ENCODE measurements at places on chromosomes 5 and 9.

GRCh38 chr9:94056442-94056974 lies 27.8 kb upstream of the PTPDC1 start:
- no peak for DNase-seq

- no peak for DNase-seq
Observed at GRCh38 chr9:89448821-89449220, 49.1 kb downstream of the SEMA4D start.

DNA sequence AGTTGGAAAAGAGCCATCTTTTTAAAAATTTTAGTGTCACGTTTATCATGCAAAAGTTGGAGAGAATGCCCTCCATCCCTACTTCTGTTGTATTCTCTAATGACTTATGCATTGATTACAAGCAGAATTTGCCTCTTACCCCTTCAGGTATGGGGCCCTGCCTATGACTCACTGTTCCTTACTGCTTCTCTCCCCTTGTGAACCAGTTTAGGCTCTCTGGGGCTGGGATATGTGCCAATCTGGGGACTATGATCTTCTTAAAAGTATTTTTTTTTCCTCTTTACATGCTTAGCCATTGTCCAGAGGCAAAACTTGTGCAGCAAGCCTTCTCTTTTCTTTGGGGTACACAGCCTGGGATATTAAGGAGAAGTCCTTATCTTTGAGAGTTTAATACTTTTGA lies 37.4 kb downstream of the CAMK4 start:
- DNase-seq = no peak

DNA sequence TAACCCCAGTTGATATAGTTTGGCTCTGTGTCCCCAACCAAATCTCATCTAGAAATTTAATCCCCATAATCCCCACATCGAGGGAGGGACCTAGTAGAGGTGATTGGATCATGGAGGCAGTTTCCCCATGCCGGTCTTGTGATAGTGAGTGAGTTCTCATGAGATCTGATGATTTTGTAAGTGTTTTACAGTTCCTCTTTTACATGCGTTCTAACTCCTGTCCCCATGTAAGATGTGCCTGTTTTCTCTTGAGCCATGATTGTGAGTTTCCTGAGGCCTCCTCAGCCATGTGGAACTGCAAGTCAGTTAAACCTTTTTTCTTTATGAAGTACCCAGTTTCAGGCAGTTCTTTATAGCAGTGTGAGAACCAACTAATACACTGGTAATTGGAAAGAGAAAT lies 73.6 kb downstream of the CDH12 start:
- no peak for DNase-seq

DNA sequence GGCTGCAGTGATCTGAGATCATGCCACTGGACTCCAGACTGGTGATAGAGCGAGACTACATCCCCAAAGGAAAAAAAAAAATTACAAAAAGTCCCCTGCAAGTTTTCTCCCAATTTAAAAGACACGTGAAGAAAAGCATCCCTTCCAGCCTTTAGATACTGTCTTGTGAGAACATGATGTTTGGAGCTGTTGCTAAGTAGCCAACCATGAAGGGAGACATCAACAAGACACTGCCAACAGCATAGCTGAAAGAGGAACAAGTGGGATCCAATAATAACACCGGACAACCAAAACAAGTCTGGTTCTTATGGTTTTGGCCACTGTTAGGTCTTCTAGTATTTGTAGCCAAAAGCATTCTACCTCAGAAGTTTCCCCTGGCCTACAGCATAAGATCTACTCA lies 118.9 kb upstream of the CCDC180 start:
- no peak for DNase-seq

DNA sequence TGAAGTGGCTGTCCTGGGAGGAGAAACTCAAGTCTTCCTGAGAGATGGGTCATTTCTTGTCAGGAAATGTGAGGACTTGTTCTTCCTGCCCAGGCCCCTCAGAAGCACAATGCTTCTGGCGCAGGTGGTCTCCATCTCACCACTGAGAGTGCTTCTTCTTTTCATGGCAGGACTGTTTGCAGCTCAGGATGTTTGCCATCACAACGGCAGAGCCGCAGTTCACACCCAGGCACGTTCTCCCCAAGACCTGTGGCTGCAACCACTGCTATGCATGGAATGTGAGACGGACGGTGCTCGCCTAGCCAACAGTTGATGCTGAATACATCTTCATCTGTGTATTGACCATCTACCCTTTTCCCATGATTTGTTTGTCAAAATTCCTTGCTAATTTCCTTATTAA lies 216.3 kb downstream of the GADD45G start:
- DNase-seq = no peak

DNA sequence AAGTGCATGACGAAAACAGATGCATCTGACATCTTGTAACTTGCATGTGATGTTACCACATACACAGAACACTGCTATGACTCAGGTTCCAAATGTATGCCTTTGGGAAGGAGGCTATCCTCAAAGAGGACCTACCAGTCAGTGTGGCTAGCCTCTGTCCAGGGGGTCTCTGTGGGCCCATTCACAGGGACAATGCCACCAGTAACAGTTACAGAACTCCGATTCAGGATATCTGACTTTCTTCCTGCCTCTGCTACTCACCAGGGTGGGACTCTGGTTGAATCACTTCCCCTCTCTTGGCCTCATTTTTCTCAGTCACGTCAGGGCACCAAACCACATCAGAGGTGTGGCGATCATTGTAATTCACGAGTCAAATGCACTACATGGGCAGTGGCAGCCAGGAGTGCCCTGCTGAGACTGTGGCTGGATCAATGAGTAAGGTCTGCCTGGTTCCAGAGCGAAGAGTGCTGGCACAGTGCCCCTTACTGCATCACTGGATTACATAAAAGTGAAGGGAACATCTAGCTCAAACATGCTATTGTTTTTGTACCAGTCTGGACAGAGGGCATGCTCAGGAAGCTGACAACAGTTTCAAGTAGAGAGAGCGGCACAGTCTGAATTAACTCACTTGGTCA lies 13.2 kb downstream of the ATOX1 start:
- DNase-seq = no peak

DNA sequence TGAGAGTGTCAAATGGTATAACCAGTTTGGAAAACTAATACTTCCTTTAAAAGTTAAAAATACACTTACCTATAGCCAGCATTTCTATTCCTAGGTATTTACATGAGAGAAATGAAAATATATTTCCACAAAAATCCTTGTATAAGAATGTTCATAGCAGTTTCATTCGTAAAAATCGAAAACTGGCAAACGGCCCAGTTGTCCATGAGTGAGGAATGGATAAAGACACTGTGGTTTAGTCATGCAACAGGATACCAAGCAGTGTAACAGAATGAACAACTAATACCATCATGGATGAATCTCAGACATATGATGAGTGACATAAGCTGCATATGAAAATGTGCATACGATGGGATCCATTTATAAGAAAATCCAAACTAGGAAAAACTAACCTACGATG lies 136.7 kb downstream of the MACROH2A1 start:
- DNase-seq = no peak

GRCh38 chr9:82106536-82106935 lies 118.0 kb downstream of the SPATA31D1 start:
- DNase-seq = no peak

- DNase-seq = peak; percentile 13
Observed at GRCh38 chr5:146052780-146053179, 52.6 kb downstream of the PLAC8L1 start.

- DNase-seq = no peak
Observed at GRCh38 chr5:135461481-135462151, 9.5 kb upstream of the TIFAB start.

DNA sequence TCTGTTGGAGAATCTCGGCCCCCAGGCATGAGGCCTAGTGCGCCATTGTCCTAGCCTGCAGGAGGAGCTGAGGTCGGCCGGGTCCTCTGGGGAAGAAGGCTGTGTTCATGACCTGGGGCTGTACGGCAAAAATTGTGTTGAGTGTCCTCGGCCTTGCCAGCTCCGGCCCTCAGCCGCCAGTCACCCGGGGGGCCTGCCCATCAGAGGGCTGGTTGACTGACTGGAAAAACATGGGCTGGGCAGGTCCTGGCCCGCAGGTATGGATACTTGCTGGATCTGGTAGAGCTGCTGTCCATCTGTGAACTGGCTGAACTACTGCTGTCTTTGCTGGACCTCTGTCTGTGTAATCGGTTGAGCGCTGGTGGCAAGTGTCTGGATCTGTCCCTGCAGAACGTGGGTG lies 136.7 kb upstream of the GAS1 start:
- DNase-seq = no peak

DNA sequence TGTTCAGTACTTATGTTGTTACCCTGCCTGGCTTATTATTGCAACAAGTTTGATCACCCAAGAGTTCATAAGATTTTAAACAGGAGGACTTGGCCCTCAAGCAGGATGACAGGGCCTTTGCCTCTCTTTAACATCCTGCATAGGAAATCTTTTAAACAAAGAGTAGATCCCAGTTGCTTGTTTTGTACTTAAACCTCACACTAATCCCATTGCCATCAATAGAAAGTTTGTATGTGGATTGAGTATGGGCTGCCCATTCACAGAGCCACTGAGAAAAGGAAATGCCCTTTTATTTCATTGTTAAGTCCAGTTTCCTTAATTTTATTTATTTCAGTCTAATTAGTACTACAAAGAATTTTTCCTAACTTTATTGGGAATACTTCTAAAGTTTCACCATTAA lies 52.2 kb upstream of the FGF10 start:
- no peak for DNase-seq

DNA sequence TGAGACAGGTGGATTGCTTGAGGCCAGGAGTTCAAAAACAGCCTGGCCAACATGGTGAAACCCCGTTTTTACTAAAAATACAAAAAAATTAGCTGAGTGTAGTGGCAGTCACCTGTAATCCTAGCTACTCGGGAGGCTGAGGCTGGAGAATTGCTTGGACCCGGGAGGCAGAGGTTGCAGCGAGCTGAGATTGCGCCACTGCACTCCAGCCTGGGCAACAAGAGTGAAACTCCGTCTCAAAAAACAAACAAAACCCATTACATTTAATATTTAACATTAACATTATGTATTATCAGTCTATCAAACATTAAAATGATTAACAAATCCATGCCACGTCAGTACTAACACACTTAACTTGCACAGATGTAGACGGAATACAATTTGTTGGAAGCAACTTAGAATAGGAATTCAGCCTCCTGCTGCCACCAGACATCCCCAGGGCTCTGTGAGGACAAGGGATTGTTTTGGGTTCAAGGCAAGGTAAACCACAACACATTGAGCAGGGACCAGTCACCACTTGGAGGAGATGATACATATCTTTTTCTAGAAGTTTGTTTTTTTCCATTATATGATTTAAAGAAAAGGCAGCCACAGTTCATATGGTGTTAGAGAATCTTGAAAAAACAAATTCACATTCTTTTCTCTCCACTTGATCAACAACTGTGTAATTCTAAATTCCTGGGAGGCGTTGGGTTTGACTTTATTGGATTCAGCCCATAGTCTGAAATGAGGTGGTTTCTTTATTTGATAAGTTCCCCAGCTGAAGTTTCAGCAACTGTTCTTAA lies 104.1 kb upstream of the BASP1 start:
- DNase-seq = no peak

- no peak for DNase-seq
Observed at GRCh38 chr5:127358740-127359139, 68.1 kb downstream of the MEGF10 start.

GRCh38 chr5:59673438-59674058 lies 220.0 kb downstream of the PDE4D start:
- peak; percentile 48 for DNase-seq

DNA sequence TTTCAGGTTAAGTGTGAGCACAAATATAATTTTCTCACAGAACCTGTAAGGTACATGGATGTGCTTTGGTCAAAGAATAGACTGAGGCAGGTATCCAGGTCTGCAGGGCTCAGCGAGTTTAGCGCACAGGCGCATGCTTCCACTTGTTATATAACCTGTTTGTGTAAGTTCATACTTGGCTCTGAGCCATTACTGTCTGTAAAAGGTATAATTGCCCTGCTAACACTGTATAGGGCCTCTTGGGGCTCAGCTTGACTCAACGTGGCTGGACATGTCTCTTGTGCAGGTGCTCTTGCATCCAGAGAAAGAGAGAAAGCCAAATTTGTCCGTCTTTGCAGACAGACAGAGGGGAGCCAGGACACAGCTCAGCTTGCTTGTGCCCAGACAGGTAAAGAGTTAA lies 759.6 kb downstream of the MTRR start:
- no peak for DNase-seq

DNA sequence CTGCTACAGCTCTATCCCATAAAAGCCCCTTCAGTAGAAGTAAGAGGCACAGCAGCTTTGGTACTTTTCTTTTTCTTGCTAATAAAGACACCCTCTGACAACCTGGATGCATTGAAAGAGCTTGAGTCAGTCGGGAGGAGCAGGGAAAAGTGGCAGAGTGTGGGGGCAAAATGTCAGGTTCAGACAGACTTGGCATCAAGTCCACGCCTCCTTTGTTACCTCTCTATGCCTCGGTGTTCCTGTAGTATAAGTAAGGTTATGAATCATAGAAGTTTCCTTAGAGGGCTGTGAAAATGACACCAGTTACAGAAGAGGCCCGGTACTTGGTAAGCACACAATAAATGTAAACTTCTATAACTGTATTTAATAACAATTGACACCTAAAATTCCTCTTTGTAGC lies 133.9 kb downstream of the ESM1 start:
- DNase-seq = no peak

DNA sequence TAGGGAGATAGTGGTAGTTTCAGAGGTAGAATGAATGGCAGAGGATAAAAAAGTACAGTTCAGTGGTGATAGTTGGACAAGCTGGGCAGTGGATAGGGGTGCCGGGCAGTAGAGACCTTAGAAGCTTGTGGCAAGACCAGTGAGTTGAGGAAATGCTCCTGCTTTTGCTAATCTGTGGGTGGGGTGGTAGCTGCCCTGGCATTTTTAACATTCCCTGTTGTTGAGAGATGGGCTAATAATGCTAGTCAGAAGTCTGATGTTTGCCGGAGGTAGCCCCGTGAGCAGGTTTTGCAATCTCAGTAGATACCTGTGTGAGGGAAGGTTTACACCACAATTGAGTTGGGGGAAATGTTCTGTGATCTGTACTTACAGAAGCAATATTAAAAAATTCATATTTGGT lies 91.1 kb downstream of the TRIO start:
- no peak for DNase-seq

GRCh38 chr9:15867988-15868387 lies 315.1 kb downstream of the CCDC171 start:
- no peak for DNase-seq

GRCh38 chr5:143434261-143435209 lies 31.0 kb upstream of the NR3C1 start:
- DNase-seq = no peak

GRCh38 chr5:61275841-61276240 lies 56.2 kb upstream of the ZSWIM6 start:
- DNase-seq = peak; percentile 95

- DNase-seq = no peak
Observed at GRCh38 chr9:119283078-119283794, 86.0 kb downstream of the BRINP1 start.

All from AML-193 (cell line).